Vagina (tissue), 2 donors: ENCODE measurements at places on chromosomes 12 and 14.

DNA sequence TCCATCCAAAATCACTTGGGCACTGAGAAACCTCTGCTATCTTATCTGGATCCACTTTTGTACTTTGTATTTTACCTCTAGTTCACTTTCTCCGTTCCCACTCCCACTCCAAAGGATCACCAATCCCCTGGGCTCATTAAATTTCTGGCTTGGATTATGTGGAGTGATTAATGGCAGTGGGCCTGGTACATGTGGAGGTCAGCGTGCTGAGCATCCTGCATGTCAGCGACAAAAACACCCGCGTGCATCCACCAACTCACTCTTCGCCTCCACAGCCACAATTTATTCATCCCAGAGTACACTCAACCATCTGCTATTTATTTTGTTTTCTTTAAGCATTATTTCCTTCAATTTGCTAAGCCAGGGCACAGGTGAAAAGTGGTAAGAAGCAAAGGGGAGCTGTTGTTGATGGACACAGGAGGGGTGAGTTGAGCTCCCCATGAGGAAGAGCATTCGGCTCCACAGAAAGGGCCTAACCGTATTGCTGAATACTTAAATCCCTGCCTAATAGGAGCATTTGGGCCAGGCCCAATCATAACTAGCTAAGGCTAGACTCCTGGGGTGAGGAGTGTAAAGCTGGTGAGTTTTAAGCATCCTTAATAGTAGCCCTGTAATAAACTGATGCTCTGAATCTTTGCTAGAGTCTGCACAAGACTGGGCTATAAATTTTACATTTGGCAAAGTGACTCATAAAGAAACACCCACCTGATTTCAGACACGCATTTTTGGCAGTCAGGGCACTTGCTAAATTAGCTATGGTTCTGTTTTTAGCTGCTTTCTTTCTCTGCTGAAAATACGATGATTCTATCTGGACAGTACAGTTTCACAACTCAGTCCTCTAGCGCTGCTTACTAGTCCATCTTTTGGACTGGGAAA, 137.8 kb downstream of the SLC25A21 start:
- DNase-seq: no peak

DNA sequence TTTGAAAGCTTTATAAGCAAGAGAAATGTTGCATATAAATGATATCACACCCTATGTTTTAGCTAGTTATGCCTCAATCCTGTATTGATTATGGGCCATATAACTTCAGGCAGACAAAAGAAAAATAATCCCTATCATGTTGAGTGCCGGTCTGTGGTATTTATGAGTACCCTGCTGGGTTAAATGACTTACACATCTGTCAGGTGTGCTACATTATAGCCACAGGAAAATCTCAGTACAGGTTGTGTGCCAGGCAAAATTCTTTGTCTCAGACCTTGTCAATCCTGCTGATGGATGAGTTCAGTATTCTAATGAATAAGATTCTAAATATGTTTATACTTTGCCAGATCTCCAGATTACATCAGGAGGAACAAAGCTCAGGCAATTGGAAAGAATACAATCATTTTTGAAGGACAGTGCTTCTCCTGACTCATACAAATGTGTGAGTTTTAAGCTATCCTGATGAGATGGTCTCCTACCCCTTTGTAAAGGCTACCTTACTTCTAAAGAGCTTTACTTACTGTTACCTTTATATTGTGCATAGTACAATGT, 109.8 kb upstream of the FOXG1 start:
- DNase-seq: no peak

DNA sequence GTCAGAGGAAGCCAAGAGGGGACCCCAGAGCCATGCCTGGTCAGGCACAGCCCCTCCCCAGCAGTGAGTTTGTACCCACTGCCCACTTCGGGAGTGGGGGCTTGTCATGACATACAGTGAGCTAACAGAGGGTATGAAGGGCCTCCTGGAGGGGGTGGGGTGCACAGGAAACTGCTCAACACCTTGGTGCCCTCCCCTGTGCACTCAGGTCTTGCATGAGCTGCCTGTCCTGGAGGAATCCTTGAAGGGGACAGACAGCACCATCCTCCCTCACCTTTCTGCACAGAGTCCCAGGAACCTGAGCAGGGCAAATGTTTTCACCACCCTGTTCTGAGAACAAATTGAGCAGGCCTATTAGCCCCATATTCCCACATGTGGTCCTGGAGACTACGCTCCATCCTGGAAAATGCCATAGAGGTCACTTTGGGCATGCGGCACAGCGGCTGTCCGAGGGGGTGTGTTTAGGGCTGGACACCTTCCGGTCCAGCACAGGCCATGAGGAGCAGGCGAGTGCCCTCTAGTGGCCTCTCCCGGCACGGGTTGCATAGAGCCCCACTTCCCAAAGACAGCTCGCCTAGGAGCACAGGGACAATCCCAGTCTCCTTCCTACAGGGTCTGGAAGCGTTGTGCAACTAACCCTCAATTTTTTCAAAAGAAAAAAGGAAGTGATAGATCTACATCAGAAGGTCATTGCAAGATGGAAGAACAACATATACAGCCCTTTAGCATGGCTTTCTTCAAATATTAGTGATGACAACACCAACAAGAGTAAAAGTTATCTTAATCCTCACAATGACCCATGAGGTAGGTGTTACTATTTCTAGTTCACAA, 31.9 kb upstream of the ZFP36L1 start:
- DNase-seq: no peak

DNA sequence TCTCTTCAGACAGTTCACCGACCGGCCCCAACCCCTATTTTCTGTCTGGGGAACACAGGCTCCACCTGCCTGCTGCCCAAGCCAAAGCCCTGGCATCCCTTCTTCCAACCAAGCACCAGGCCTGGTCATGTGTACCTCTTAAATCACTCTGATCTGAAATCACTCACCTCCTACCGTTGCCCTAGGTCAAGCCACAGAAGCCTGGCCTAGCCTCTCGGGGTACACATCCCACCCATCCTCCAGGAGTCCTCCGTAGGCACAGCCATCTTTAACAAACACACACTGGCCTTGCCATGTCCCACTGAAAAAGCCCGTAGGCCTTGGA, 81.8 kb downstream of the IRF2BPL start:
- no peak for DNase-seq

GRCh38 chr12:45427042-45427441, 211.1 kb downstream of the ANO6 start:
- DNase-seq: no peak

DNA sequence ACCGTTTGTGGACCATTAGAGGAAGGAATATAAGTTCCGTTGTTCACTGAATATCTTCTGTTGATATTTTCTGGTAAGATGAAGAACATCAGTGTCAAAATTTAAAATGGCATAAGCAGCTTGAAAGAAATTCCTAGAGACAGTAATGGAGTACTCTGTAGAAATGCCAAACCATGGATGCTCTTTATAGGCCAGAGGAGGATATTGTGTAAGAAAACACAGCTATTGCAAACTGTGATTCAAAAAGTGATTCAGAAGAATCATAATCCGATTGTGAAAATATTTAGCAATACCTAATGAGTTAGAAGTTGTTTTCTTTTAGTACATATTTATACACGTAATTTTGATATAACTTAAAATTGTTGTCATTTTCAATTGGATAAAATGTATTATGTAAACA, 102.8 kb downstream of the SLC16A7 start:
- no peak for DNase-seq

DNA sequence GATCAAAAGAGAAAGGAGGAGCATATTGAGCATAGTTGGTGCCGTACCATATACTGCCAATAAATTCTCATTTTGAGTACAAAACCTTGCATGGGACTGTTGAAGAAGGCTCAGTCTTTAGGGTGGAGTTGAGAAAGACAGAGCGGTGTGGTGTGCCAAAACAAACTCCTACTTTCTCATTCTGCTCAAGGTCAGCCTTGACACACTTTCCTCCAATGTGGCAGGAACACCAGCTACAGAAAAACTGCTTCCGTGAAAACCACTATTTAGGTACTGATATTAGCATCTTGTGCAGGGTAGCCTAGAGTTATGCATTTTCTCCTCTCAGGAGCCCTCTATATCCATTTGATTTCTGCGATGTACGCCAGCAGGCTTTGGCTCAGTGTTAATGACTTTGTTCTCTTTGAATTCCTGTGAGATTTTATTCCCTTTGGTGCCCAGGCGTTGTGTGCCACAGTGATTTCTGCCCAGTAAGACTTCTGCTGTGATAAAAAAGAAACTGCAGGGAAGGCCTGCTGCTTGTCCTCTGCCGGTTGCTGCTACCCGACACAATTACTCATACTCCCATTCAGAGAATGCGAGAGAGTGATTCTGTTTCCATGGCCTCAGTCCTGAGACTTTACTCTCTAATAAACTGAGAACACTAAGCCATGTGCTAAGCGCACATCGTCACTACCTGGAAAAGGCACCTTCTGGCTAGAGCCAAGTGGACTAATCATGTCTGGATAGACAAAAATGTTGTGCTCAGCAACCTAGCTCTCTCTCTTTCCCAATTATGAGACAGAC, 88.3 kb upstream of the MDM1 start:
- no peak for DNase-seq

DNA sequence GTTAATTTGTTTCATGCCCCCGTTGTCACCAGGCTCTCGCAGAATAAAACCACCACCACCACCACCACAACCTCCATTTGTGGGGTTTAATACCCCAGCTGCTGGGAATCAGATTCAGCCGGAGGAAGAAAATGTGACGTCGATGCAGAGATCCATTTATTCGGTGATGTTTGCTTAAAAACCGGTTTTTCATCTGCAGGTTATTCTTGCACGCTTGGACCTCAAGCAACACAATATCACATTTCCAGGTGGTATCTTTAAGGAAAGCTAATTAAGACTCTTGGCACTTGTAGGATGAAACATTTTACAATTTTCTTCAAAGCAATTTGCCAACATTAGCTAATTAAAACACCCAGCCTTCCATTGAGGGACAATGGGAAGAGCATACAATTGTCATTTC, 39.8 kb downstream of the SPRING1 start:
- no peak for DNase-seq

GRCh38 chr14:104800771-104801519, at the start of gene ZBTB42:
TSS of gene ZBTB42 (plus strand) at chr14:104801101. CDS start at chr14:104801198, 97 bp downstream.
- no peak for DNase-seq

- DNase-seq: no peak
Measured at GRCh38 chr12:50690925-50691324, 73.0 kb upstream of the ATF1 start.

DNA sequence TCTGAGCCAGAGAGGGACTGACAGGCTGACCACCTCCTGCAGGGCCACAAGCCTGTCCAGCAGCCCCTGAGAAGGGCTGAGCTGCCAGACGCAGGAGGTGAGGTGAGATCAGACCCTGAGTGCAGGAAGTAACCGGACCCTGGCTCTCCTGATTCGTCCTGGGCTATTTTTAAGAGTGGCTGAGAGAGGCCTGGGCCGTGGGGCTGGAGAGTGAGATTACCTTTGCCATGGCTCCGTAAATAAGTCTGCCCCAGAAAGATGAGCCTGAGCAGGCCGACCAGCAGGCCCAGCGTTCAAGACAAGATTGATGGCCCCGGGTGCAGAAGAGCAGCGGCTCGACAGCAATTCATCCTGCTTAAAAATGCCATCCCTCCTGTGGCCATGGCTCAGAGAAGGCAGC, 54.2 kb downstream of the SPTB start:
- no peak for DNase-seq

- no peak for DNase-seq
Measured at GRCh38 chr12:75853626-75854025, 177.9 kb downstream of the PHLDA1 start.

DNA sequence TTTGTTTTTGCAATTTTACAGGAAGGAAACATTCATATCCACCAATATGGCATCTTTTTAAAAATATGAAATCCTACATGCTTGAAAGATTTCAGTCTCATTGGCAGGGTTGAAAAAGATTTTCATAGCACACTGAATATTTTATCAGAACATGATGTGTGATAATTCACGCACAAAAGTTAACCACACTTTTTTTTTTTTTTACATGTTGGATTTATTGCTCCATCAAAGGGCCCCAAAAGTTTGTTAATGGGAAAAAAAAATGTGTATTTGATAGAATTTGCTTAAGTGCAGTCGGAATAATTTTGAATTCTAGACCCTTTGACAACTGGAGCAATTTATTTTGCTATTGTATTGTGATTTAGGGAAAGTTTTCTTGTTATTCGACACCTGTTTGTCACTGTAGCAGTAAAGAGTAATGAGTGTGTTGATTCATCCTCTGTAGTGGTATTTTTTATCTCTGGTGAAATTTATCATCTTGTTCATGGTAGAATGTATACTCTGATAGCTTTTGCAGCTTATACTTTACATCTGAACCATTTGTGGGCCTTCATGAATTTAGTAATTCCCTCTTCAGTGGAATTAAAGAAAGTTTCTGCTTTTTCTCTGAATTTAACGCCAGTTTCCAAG, 1.1 kb downstream of the EML1 start:
- DNase-seq: no peak

DNA sequence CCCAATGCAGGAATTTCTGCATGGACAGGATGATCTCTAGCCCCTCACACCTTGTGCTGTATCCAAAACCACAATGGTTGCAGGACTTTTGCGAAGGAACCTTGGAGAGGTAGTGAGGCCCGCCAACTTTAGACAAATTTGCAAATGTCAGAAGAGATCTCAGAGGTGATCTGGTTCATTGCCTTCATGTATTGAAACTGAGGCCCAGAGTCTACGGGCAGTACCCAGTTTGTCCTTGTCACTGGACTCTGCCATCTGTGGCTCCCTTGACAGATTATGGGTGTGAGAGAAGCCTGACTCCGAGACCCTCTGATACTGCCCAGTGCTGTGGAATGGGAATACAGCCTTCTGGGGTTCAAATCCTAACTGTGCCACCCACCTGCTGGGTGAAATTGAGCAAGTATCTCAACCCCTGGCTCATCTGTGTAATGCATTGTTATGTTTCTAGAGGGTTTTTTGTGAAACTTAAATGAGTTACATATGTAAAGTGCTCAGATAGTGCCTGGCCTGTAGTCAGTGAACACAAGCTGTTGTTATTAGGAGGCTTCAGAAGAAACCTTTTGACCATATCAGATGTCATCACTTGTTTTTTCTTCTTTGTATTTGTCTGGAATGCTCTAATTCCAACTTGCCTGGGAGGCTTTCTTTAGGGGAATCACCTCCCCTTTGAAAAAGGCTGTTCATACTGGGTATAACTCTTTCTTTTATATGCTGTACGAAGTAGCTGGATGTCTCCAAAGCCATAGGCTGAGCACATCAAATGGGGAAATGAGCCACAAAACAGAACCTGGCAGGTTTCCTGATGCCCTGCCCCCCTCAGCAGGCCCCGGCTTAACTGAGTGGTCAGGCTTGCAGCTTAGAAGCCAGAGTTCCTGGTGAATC, 71.4 kb upstream of the SRSF5 start:
- no peak for DNase-seq

DNA sequence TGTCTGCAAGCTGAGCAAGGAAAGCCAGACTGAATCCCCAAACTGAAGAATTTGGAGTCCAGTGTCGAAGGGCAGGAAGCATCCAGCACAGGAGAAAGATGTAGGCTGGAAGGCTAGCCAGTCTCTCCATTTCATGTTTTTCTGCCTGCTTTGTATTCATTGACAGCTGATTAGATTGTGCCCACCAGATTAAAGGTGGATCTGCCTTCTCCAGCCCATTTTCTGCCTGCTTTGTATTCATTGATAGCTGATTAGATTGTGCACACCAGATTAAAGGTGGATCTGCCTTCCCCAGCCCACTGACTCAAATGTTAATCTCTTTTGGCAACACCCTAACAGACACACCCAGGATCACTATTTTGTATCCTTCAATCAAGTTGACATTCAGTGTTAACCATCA, 85.3 kb downstream of the PLBD1 start:
- DNase-seq: no peak
